ENCODE measurements at places on chromosomes 2 and 18. TPM values are rescaled to one million over a fixed set of nuclear protein-coding genes. Genes with fewer than 3 reads are reported as not detected.

The GBX2 gene
- not detected for total RNA-seq

- no peaks in the 10 kb centered on the region for H3K36me3 ChIP-seq
Observed at GRCh38 chr18:34918856-34919255, 122.4 kb upstream of the MAPRE2 start.

GRCh38 chr2:122859260-122859659 is 1103.8 kb downstream of the TSN start:
- no peak overlapping the region for H3K27ac ChIP-seq
- no peak for DNase-seq
- no peaks in the 10 kb centered on the region for H3K4me1 ChIP-seq
- H3K27me3 ChIP-seq = no peaks in the 10 kb centered on the region

DNA sequence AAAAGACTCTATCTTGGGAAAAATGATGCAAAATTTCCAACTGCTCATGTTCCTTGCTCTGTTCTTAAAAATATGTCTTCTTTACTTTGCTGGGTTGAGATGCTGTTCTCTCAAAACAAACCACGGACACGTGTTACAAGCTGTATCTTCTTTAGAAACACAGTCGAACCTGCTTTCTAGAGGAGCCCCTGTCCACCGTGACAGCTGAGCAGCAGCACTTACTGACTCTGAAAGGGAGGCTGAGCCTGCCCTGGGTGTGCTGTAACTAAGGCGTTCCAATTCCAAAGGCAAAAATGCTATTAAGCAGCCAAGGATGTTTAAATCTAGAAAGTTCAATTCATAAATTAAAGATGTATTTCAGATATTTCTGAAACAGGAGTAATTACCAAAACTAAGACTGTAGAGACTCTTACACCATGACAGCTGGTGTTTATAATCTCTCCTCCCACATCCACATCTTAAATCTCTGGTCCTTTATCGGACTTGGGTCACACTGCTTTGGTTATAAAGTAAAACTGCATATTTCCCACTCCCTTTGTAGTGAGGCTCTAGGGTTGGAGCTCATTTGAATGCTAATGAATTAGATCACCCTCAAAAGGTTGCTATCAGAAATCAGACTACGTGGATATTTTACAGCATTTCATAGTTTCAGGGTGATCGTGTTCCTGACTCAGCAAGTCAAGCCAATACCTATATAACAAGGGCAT is 281.2 kb upstream of the LYPD1 start:
- no peak overlapping the region for H3K4me3 ChIP-seq
- DNase-seq = no peak
- no peaks in the 10 kb centered on the region for H3K27me3 ChIP-seq
- no peak overlapping the region for H3K27ac ChIP-seq

DNA sequence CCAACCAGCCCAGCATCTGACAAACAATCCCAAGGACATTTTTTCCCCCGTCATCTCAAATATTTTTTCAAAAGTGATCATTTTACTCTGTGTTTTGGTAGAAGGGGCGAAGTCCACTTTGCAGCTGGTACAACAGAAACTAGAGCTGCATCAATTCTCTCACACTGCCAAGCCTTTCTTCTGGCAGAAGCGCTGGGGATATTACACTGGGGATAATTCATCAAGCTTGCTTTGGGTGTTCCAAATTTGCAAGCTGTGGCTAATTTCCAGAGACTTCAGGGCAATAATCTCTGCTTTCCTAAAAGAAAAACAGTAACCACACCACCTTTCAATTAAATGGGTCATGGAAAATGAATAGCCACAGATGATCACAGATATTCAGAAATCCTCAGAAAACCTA is 238.3 kb downstream of the SLC8A1 start:
- H3K36me3 ChIP-seq = no peaks in the 10 kb centered on the region
- no peak overlapping the region for H3K27ac ChIP-seq
- no peak for DNase-seq
- H3K27me3 ChIP-seq = no peaks in the 10 kb centered on the region

The FSIP2 gene
- total RNA-seq = 0.18 TPM

DNA sequence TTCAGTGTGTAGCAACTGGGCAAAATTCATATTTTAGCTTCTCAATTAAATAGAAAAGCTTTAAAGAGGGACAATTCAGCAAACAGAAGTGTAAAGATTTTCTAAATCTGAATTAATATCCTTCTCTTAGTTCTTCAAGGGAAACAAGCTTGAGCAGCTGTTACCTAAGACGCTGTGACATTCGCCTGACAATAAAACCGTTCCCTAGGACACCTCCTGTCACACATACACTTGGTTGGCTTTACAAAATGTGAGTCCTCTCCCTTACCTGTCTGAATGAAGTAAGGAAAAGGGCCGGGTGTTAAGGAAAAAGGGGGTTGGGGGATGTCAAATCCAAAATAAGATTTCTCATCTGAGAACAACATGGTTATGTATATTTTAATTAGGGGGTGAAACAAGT is 2.1 kb downstream of the SERTAD2 start:
- no peak for DNase-seq
- peak overlapping the region; percentile 91 for H3K4me3 ChIP-seq
- H3K27me3 ChIP-seq = no peaks in the 10 kb centered on the region
- H3K36me3 ChIP-seq = no peaks in the 10 kb centered on the region

The ALK gene
- 0.50 TPM for total RNA-seq

- H3K27ac ChIP-seq = no peak overlapping the region
- H3K4me1 ChIP-seq = peaks cover 8% of the 10 kb centered on the region
- no peaks in the 10 kb centered on the region for H3K27me3 ChIP-seq
- H3K36me3 ChIP-seq = no peaks in the 10 kb centered on the region
- no peak overlapping the region for H3K4me3 ChIP-seq
Observed at GRCh38 chr2:1598041-1598710, 146.1 kb downstream of the PXDN start.

DNA sequence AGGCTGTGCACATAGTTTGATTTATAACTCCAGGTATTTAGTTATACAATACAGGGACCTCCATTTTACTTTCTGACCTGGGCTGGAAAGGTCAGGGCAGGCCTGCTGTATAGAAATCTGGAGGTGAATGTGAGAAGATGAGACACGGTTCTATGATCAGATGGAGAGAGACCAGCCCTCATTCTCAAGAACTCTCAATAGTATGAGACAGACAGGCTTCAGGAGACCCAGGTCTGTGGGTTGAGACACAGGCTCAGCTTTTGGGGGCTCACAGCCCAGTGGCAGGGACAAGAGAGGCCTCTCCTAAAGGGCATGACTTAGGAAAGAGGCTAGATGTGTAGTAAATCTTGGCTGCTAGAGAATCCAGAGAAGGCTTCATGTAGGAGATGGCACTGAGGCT is 719 bp upstream of the ATP6V1B1 start:
- no peaks in the 10 kb centered on the region for H3K4me1 ChIP-seq
- no peak for DNase-seq
- H3K27me3 ChIP-seq = peaks cover 11% of the 10 kb centered on the region
- H3K27ac ChIP-seq = no peak overlapping the region
- H3K4me3 ChIP-seq = no peak overlapping the region

GRCh38 chr2:73173781-73174180 is 28.6 kb upstream of the NOTO start:
- H3K4me1 ChIP-seq = peaks cover 25% of the 10 kb centered on the region
- H3K27me3 ChIP-seq = peaks cover 2% of the 10 kb centered on the region
- H3K36me3 ChIP-seq = no peaks in the 10 kb centered on the region
- H3K27ac ChIP-seq = no peak overlapping the region
- no peak overlapping the region for H3K4me3 ChIP-seq

DNA sequence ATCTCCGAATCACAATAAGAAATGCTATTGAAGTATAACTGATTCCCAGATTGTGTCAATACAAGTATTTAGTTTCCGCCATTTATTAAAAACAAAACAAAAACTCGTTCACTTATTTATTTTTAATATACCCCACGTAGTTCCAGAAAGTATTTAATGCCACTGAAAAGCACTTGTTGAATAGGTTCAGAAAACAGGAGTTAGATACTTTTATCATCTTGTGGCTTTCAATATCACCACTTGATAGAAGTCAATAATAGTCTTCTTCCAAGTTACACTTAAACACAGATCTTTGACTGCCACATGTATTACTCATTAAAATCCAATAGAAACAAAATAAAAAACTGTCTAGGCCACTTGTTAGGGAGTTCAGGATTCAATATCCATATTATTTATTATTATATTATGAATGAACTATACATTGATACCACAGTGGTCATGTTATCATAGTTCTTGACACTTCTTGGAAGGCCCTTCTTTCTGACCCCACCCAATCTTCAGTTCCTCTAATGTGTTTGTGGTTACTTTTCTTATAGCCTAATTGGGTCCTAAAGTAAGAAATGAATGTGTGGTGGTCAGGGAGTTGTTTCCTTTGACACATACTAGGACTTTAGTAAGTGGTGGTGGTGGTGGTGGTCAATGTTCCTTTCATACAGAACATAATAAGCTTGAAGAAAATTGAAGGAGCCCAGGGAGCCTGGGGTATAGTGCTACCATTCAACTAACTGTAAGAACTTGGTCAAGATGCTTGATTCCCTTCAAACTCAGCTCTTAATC is 221.3 kb upstream of the ITGA4 start:
- no peak for DNase-seq
- H3K27ac ChIP-seq = no peak overlapping the region
- H3K36me3 ChIP-seq = no peaks in the 10 kb centered on the region
- H3K4me3 ChIP-seq = no peak overlapping the region

The CNDP1 gene
- total RNA-seq = not detected

The KHK gene
- total RNA-seq = 1.5 TPM

The UGT1A10 gene
- not detected for total RNA-seq

DNA sequence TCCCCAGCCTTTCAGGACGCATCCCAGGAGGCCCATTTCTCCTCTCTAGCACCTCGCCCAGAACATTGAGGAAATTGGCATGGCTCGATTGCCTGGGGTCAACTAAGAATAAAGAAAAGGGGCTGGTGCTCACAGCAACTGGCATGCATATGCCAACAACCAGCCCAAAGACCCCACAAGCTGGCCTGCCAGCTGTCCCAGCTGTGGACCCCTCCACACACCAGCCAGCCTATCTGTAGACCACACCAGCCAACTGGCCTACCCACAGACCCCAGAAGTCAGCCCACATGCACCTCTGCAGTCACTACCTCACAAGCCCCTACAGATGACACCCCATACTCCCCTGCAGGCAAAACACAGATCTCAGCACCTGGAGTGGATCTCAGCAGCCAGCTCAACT is 123.8 kb upstream of the ID2 start:
- no peaks in the 10 kb centered on the region for H3K4me1 ChIP-seq
- no peaks in the 10 kb centered on the region for H3K27me3 ChIP-seq
- DNase-seq = no peak
- no peaks in the 10 kb centered on the region for H3K36me3 ChIP-seq
- H3K27ac ChIP-seq = no peak overlapping the region
- no peak overlapping the region for H3K4me3 ChIP-seq

The HK2 gene
- total RNA-seq = 14.8 TPM

All from heart left ventricle (tissue), 16 donors.